Cardiac fibroblast (primary cell): ENCODE measurements at places on chromosomes 16 and 17.

DNA sequence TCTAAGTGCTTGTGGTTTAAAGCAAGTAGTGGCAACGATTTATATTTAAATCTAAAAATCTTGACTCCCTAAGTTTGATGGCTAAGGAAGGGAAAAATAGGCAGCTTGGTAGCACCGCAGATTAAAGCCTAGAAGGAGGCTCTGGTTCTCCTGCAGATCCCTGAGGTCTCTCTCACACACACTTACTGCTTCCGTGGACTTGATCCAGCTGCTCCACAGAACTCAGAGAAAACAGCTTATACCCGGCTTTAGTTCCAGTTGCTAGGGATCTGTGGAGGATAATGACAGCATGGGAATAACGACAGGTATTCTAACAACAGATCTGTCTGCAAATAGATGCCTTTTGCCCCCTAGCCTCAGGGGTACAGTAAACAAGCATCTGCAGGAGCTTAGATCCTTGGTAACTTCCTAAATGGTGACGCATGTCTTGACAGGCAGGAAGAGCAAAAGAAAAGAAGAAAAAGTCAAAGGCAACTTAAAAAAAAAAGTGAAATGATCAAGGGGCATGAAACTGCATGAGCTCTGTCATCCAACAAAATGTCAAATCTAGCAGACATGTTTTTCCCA, 4.5 kb downstream of the WIPI1 start:
- DNase-seq: no peak

GRCh38 chr16:10729104-10730048, 14.3 kb upstream of the NUBP1 start:
- peak; percentile 36 for DNase-seq

DNA sequence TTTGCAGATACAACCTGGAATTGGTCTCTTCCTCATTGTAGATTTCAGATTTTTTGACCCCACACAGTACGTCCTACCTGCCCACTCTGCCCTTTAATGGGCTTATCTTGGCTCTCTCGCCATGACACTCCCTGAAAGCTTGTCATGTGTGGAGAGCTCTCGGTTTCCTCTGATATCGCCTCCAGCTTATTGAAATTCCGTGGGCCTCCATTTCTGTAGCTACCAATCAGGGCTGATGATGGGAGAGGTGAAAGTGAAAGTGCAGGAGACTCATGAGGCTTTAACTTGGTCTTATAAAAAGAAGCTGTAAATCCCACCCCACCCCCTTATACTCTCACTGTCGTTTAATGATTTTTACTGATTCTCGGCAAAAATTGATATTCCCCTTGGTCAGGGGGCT, 17.7 kb downstream of the HOXB1 start:
- no peak for DNase-seq

GRCh38 chr17:6177941-6178694, 107.9 kb downstream of the WSCD1 start:
- DNase-seq: no peak

DNA sequence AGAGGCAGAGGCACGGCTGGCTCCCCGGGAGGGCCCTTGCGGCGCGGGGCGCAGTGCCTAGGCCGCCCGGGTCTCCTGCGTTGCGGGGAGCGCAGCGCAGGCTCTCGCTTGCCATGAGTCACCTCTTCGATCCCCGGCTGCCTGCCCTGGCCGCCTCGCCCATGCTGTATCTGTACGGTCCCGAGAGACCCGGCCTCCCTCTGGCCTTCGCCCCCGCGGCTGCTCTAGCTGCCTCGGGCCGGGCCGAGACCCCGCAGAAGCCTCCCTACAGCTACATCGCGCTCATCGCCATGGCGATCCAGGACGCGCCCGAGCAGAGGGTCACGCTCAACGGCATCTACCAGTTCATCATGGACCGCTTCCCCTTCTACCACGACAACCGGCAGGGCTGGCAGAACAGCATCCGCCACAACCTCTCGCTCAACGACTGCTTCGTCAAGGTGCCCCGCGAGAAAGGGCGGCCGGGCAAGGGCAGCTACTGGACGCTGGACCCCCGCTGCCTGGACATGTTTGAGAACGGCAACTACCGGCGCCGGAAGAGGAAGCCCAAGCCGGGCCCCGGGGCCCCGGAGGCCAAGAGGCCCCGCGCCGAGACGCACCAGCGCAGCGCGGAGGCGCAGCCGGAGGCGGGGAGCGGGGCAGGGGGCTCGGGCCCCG, 390 bp downstream of the FOXL1 start:
- peak; percentile 86 for DNase-seq

DNA sequence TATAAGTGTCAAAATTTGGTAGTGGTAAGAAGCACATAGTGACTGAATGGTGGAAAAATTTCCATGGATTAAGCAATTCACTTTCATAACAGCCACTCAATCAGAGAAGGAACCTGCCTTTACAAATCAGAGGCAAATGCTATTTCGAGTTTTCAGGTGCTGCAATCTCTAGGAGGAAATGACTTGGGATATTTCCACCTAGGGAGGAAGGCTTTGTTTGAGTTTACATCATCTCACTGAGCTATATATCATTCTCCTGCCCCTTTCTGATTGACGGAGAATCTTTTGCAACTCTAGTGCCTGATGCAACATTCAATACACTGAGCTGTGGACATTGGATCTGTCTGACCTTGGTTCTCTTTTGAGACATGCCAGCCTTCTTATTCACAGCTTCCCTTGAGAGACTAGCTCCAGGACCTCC, 26.3 kb downstream of the MARCHF10 start:
- peak; percentile 78 for DNase-seq

GRCh38 chr16:54627616-54628015, 303.0 kb upstream of the IRX5 start:
- DNase-seq: peak; percentile 78

DNA sequence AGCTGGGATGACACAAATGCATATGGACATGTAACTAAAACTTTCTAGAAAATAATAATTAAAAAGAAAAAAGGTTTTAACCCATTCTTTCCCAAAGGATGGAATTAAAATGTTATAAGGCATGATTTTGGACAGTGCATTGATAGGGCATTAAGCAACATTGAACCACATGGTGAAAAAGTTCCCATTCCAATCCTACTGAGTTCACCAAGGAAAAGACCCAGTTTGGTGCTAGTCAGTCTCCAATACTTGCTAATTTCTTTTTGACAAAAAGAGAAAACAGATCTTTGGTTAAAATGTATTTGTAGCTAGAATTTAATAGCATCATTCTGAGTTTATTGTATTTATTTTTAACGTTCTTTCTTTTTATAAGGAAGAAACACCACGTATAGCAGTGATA, 28.1 kb downstream of the EMP2 start:
- DNase-seq: no peak

- no peak for DNase-seq
These were observed 82.4 kb upstream of the COX10 start for GRCh38 chr17:13986855-13987254.

- DNase-seq: peak; percentile 97
These were observed 27.5 kb downstream of the OMG start for GRCh38 chr17:31269578-31269983.

GRCh38 chr16:47461598-47462266, 601 bp downstream of the PHKB start:
- DNase-seq: peak; percentile 66

GRCh38 chr16:9199311-9199710, 107.9 kb downstream of the HAPSTR1 start:
- DNase-seq: no peak

- DNase-seq: peak; percentile 98
These were observed 23.8 kb downstream of the DEXI start for GRCh38 chr16:10918294-10919002.

DNA sequence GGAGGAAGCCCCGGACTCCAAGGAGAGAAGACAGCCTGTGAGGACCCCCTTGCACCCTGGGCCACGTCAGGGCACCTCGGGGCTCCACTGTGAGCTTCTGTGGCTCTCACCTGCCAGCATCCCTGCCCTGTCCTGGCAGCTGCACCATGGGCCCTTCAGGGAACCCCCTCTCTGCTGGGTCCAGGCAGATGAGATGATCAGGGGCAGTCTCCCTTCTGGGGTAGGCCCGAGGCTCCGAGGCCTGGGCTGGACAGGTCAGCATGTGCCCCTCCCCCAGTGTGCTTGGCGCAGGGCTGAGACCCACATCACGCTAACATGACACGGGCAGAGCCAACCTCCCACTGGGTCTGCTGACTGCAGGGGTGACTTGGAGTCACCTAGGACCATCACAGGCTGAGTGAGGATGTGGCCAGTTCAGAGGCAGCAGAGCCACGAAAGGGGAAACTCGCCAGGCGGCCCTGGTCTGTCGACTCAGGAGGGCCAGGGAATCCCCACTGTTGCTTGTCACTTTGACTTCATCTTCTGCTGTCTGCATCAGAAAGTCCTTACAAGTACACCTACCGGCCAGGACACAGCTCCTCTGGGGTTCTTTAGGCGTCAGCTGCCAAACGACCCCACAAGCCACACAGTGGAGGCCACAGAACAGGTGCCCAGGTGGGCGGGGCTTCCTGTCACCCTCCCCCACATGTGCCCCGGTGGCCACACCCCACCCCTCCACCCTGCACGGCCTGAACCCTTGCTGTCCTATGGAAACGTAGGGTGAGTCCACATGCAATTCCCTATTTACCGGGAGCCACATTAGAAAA, 2.2 kb downstream of the GALNS start:
- no peak for DNase-seq

DNA sequence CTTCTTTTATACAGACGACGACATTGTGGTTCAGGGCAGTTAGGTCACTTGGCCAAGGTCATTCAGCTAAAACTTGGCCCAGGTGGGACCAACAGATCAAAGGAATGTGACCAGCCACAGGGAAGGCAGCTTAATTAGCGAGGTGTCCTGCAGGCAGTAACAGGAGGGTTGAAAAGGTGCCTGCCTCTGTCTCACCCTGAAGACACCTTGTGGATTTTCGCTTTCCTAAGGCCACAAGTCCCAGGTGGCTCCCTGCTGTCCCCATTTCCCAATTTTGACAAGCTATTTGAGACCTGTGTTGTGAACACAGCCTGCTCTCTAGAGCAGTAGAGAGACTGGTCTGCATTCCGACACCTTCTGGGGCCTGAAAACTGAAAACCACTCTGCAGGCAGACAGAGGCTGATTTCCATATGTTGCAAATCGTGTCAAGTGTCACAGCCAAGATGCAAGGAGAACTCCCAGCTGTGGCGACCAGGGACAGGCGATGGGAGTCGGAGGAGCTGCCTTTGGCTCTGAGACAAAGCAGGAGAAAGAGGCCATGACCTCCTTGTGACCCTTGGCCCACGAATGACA, 593.1 kb upstream of the CDH5 start:
- no peak for DNase-seq

DNA sequence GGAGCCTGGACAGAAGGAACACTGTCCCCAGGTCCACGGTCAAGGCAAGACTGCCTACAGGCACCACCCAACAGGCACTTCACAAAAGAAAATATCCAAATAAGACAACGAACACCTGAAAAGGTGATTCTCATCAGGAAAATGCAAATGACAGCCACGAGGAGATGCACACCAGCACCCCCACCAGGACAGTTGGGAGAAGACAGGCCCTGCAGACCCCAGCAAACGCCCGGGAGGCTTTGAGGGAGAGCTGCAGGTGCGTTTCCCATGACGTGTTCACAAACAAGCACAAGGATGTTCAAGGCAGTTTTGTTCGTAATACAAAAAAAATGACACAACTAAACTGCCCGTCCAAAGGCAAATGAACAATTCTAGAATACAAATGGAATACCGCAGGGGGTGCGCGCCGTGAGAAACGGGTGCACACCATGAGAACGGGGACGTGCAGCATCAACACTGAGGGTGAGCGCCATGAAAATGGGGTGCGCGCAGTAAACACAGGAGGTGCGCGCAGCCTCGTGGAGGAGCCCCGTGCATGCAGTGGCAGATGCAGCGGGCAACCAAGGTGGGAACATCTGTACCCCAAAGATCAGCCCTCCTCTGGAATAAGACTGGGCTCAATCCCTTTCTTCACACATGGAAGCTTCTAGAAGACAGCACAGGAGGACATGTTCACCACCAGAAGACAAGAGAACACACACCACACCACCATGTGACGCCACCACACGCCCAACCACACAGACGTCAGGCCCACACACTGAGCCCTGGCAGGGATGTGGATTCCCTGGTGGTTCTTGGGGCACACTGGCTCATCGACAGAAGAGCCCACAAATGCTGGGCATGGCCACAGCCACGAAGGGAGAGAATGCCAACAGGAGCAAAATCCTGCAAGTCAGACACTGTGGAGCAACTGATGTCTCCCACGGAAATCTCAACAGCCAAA, 91.2 kb downstream of the ZNF778 start:
- no peak for DNase-seq

- DNase-seq: peak; percentile 5
These were observed 133.3 kb downstream of the CA10 start for GRCh38 chr17:52025236-52025635.

DNA sequence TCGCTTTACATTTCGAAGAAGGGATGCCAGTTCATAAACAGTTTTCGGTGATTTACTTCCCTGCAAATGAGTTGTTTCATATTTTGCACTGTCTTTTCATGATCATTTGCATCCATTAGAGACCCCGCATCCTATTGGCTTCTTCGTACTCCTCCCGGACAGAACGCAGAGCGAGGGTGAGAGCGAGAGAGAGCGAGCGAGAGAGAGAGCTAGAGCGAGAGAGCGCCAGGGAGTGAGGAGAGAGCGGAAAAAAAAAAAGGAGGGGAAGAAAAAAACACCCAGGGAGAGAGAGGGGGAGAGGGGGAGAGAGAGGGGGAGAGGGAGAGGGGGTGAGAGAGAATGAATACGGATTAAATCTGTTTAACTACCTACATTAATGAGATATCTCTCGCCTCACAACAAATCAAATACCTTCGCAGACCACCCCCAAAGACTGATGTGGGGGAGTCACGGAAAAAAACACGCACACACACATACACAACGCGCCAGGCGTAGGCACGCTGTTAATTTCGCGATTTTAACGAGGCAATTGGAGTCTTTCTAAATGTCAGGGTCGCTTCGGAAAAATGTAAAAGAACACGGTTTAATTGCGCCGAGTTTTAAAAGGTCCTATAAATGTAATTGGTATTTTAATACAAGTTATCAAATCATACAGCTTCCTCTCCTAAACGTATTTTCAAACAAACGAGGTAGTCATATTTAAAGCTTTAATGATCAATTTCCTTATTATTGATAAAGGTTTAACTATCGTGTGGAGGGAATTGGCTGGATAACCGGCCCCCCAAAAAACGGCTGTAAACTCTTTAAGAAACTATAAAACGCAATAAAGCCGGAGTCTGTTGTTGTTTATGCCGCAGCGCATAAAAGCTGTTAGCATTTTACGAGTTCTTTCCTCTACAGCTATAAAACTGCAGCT, at the start of gene HOXB8:
TSS of gene HOXB8 (minus strand) at position 246 of the 916 bp plus-strand sequence. CDS start 588 bp downstream, outside the sequence.
- no peak for DNase-seq

GRCh38 chr17:76593384-76593826, 7.7 kb upstream of the ST6GALNAC2 start:
- DNase-seq: no peak

- no peak for DNase-seq
These were observed 4.6 kb downstream of the UTS2R start for GRCh38 chr17:82376042-82376730.

- DNase-seq: peak; percentile 73
These were observed 36.6 kb upstream of the EMP2 start for GRCh38 chr16:10616756-10617640.
